Activated effector memory CD4-positive, alpha-beta T cell treated with Interleukin-2 at 50 U/mL for 16 hours (primary cell): ENCODE measurements at places on chromosomes 4 and X.

DNA sequence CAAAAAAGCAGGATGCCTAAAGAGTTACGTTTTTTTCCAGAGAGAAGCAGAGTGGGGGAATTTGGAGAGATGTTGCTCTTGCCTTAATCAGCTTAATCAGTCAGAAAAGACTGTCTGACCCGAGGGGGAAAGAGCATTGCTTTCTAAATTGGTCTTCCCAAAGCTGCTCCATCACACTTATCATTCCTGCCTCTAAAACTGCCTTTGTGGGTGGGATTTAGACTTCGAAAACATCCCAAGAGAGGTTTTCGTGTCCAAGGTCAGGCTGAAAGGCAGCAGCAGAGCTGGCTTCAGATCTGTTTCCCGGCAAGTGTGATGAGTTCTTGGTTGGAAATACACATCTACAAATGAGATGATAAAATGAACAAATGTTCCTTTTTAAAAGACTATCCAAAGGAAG is 155.2 kb downstream of the SH2D1A start:
- no peak for DNase-seq

DNA sequence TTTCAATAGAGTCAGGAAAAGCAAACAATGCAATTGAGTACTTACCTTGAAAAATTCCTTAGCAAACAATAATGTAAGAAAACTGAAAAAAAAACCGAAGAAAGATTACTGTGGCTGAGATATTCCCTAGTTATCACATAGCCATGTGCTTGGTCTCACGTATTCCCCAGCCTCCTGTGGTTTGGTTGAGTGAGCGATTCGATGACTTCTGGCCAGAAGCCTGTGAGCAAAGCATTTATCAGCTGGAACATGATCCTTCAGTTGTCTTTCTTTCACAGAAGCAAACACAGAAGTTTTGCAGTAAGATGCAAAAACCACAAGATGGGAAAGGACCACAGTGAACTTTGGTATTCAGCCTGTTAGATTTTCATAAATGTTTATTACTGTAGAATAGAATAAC is 1754.3 kb upstream of the AGA start:
- no peak for DNase-seq

- DNase-seq: no peak
Observed at GRCh38 chr4:28278676-28279075, 1418.0 kb downstream of the STIM2 start.

DNA sequence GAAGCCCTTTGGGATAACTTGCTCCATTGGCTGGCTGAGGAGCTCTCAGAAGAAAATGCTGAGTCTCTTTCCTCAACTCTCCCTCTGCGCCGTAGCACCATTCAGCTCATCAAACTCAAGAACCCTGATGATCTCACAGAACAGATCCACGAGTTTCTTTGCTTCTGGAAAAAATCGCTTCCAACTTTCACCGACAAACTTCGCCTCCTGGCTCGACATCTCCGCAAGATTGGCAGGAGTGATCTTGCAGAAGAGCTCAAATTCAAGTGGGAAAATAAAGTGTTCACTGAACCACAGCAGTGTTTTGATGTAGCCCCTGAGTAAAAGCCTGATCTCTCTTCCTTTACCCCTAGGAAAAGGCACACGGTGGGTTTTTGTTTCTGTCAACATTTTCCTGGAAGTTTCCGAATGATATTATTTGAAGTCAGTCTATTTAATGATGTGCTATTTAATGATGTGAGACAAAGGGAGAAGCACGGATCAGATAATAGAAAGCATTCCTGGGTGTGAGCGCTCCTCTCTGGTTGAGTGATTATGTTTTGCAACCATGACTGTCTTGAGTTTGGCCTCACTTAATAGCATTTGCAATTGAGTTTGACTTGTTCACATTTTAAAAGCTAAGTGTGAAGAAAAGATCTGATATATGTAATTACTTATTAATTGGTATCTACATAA is 62.2 kb downstream of the DTHD1 start:
- DNase-seq: no peak

GRCh38 chr4:144480068-144480467 is 165.9 kb upstream of the HHIP start:
- no peak for DNase-seq
